ENCODE measurements at places on chromosomes 12 and 14. TPM values are rescaled to one million over a fixed set of nuclear protein-coding genes. Genes with fewer than 3 reads are reported as not detected.
A peak's percentile ranks its signal among the peaks of the same experiment; 100 is the strongest.

Gene B4GALNT3
- polyA plus RNA-seq = 0.58 TPM

DNA sequence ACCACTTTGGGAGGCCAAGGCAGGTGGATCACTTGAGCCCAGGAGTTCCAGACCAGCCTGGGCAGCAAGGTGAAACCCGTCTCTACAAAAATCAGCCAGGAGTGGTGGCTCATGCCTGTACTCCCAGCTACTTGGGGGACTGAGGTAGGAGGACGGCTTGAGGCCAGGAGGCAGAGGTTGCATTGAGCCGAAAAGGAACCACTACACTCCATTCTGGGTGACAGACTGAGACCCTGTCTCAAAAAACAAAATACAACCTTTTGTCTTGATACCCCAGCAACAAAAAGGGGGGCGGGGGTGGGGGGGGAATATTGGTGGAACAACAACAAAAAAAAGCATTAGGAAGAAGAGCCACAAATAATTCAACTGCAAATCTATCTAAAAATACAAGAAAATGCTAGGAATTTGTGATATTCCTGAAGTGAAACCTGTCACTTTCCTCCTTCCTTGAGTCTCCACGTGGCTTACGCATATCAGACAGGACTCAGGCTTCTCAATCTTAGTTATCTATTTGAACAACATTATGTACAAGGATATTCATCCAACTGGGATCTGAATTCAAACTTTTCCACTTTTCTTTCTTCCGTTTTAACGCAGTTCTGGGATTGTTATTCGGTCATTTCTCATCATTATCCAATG, 1.3 kb downstream of the R3HDM2 start:
- H3K27me3 ChIP-seq = no peaks in the 10 kb centered on the region
- H3K4me3 ChIP-seq = peak overlapping the region; percentile 66
- DNase-seq = no peak
- peaks cover 3% of the 10 kb centered on the region for H3K4me1 ChIP-seq
- peak overlapping the region; percentile 96 for H3K27ac ChIP-seq

GRCh38 chr12:91663744-91664143, 481.1 kb upstream of the DCN start:
- DNase-seq = no peak
- H3K4me3 ChIP-seq = no peak overlapping the region
- H3K27ac ChIP-seq = no peak overlapping the region
- H3K27me3 ChIP-seq = no peaks in the 10 kb centered on the region
- no peaks in the 10 kb centered on the region for H3K4me1 ChIP-seq
- no peaks in the 10 kb centered on the region for H3K36me3 ChIP-seq

DNA sequence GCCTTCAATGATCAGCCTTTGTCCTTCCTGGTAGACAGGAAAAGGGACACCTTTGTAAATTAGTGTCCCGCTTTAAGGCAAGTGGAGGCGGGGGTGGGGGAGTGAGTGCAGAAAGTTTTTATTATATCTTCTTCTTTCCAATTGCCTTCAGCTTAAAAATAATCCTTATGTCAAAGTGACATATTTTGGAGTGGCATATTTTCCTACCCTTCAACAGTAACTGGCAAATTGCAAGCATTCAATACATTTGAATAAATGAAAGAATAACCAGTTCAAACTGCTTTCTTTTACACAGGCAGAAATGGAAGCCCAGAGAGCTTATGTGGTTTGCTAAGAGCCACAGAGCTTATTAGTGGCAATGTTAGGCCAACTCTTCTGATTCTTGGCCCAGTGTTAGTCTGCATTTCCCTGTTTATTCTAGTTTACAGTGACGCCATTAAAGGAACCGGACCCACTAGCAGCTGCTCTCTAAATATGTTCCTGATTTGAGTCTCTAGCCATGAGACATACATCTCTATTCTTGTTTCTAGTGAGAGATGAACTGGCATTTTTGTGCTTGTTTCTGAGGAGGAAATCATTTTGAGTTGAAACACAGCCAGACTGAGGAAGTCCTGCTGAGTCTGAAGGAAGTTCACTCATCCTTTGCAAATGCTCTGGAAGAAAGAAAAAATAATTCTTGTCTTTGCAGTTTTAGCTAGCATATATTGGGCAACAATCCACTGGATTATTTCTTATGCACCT, 468.7 kb downstream of the NOVA1 start:
- no peak overlapping the region for H3K4me3 ChIP-seq
- no peak for DNase-seq
- H3K27me3 ChIP-seq = no peaks in the 10 kb centered on the region
- H3K27ac ChIP-seq = no peak overlapping the region
